ENCODE measurements at places on chromosomes 2 and 18. TPM values are rescaled to one million over a fixed set of nuclear protein-coding genes. Genes with fewer than 3 reads are reported as not detected.

Gene IL36G
- not detected for total RNA-seq

GRCh38 chr2:226256237-226256636 is 543.4 kb downstream of the IRS1 start:
- DNase-seq = peak; percentile 15

DNA sequence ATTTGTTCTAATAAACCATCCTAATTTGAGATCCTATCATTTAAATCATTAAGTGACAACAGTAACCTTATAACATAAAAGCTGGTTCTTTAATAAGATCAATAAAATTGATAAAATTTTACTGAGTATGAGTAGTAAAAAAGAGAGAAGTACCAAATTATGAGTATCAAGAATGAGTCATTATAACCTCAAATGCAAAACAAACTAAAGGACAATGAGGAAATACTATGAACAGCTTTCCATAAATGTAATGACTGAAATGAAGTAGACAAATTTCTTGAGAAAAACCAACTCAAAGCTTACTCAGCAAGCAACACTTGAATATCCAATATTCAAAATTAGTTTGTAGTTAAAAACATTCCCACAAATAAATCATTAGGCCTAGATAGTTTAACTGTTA is 433.0 kb downstream of the ZEB2 start:
- DNase-seq = no peak

DNA sequence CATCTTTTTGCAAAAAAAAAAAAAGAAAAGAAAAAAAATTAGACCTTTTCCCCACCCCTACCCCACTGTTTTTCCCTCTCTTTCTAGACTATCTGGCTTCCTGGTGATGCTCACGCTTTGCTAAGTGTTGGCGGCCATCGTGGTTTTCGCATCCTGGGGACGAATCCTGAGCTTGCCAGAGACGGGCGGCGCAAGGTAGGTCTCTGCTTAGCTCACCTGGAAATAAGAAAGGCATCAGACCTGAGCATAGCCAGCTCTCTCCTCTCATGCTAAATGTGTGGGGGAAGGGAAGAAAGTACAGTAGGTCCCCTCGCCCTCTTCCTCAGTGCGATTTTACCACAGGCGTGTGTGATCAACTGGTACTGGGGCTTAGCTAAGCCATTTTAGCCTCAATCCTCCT is 90.5 kb downstream of the KLHL29 start:
- no peak for DNase-seq

Gene TDRD15
- not detected for total RNA-seq

Gene RUFY4
- not detected for total RNA-seq
